Ovary (tissue), 10 donors: ENCODE measurements at places on chromosomes 6 and 20. TPM values are rescaled to one million over a fixed set of nuclear protein-coding genes. Genes with fewer than 3 reads are reported as not detected.

SGK1 gene
- 326 TPM for total RNA-seq

BMP7 gene
- total RNA-seq, result 0.83 TPM

CTCFL gene
- total RNA-seq, result 0.28 TPM

KIF25 gene
- total RNA-seq, result 0.74 TPM

HLA-DPB1 gene
- 64.7 TPM for total RNA-seq

BNIP5 gene
- total RNA-seq, result 0.24 TPM

CDH4 gene
- total RNA-seq, result 0.15 TPM

PRSS35 gene
- 4.7 TPM for total RNA-seq

LCA5 gene
- total RNA-seq, result 9.4 TPM

STXBP5 gene
- 15.4 TPM for total RNA-seq

NKX2-4 gene
- total RNA-seq, result not detected

MRAP2 gene
- 0.83 TPM for total RNA-seq

RSPH9 gene
- total RNA-seq, result 0.45 TPM

SLC35D3 gene
- not detected for total RNA-seq

C20orf204 gene
- total RNA-seq, result 2.6 TPM

PRPH2 gene
- 0.83 TPM for total RNA-seq

DLK2 gene
- total RNA-seq, result 0.36 TPM

TSBP1 gene
- not detected for total RNA-seq

NRM gene
- 8.5 TPM for total RNA-seq

NFKBIE gene
- 93.6 TPM for total RNA-seq

EDN3 gene
- total RNA-seq, result 0.27 TPM

CALHM4 gene
- total RNA-seq, result not detected

STX7 gene
- 45.8 TPM for total RNA-seq

C20orf141 gene
- not detected for total RNA-seq

PTCRA gene
- not detected for total RNA-seq

SLC17A1 gene
- not detected for total RNA-seq

HLA-DMB gene
- total RNA-seq, result 12.1 TPM

RRAGD gene
- total RNA-seq, result 7.9 TPM

CAP2 gene
- 5.7 TPM for total RNA-seq

CGA gene
- total RNA-seq, result not detected

PNPLA1 gene
- not detected for total RNA-seq

ZNF334 gene
- total RNA-seq, result 10.7 TPM

SPTLC3 gene
- total RNA-seq, result 10.5 TPM

EYA4 gene
- 0.12 TPM for total RNA-seq

LIN28B gene
- total RNA-seq, result not detected

IBTK gene
- 35.6 TPM for total RNA-seq

RFX6 gene
- not detected for total RNA-seq

BTNL2 gene
- not detected for total RNA-seq

OOEP gene
- total RNA-seq, result not detected

RIPPLY2 gene
- total RNA-seq, result not detected

PROKR2 gene
- total RNA-seq, result not detected

RAET1G gene
- 1.1 TPM for total RNA-seq

GNMT gene
- total RNA-seq, result 1.3 TPM

ROS1 gene
- total RNA-seq, result under 0.01 TPM

BPIFA1 gene
- total RNA-seq, result not detected

TMEM170B gene
- 2.4 TPM for total RNA-seq

MCCD1 gene
- total RNA-seq, result not detected

SMPDL3A gene
- 3.5 TPM for total RNA-seq

MYL9 gene
- total RNA-seq, result 681 TPM

ULBP2 gene
- not detected for total RNA-seq

SIRPD gene
- total RNA-seq, result not detected

RAD21L1 gene
- total RNA-seq, result not detected

MCHR2 gene
- total RNA-seq, result not detected

GSTA3 gene
- total RNA-seq, result 9.3 TPM

FOXS1 gene
- 1.5 TPM for total RNA-seq

GATA5 gene
- 0.13 TPM for total RNA-seq

MPC1 gene
- 37.4 TPM for total RNA-seq

PRDM13 gene
- not detected for total RNA-seq

RAMACL gene
- total RNA-seq, result 0.91 TPM

SLC22A23 gene
- total RNA-seq, result 3.8 TPM
